ENCODE measurements at places on chromosomes 16 and 17. TPM values are rescaled to one million over a fixed set of nuclear protein-coding genes. Genes with fewer than 3 reads are reported as not detected.

OR4D1 gene
- total RNA-seq, result 0.05 TPM

CCDC78 gene
- 18.2 TPM for total RNA-seq

SLC52A1 gene
- total RNA-seq, result 0.54 TPM

LCAT gene
- total RNA-seq, result 14.0 TPM

FHOD1 gene
- 9.3 TPM for total RNA-seq

ZG16 gene
- total RNA-seq, result not detected

SLC38A8 gene
- not detected for total RNA-seq

RAP1GAP2 gene
- 10.0 TPM for total RNA-seq

CARHSP1 gene
- total RNA-seq, result 158 TPM

WIPF2 gene
- 45.9 TPM for total RNA-seq

GGA3 gene
- total RNA-seq, result 61.6 TPM

SDR42E2 gene
- 0.05 TPM for total RNA-seq

EFCAB13 gene
- 7.1 TPM for total RNA-seq

C17orf100 gene
- 2.8 TPM for total RNA-seq

ELMO3 gene
- total RNA-seq, result 2.0 TPM

SOST gene
- not detected for total RNA-seq

WFIKKN1 gene
- total RNA-seq, result 2.0 TPM

MPG gene
- total RNA-seq, result 85.7 TPM

ADAD2 gene
- not detected for total RNA-seq

C16orf95 gene
- 6.0 TPM for total RNA-seq

NHLRC4 gene
- total RNA-seq, result 4.0 TPM

CLDN6 gene
- total RNA-seq, result 1.2 TPM

INO80E gene
- 104 TPM for total RNA-seq

GGT6 gene
- total RNA-seq, result not detected

KRTAP1-1 gene
- not detected for total RNA-seq

CXCL16 gene
- total RNA-seq, result 5.3 TPM

HES7 gene
- total RNA-seq, result 4.0 TPM

TBC1D26 gene
- total RNA-seq, result 0.05 TPM

KRT23 gene
- not detected for total RNA-seq

PYY gene
- total RNA-seq, result not detected

PDE6G gene
- 0.85 TPM for total RNA-seq

PHKG2 gene
- 43.1 TPM for total RNA-seq

DRC3 gene
- total RNA-seq, result 3.6 TPM

FOXC2 gene
- total RNA-seq, result 14.9 TPM

LIMD2 gene
- total RNA-seq, result 15.3 TPM

SLC5A2 gene
- total RNA-seq, result 0.15 TPM

TAT gene
- total RNA-seq, result 0.49 TPM

SLC6A2 gene
- total RNA-seq, result 0.10 TPM

TEN1 gene
- 41.3 TPM for total RNA-seq

SETD1A gene
- total RNA-seq, result 38.7 TPM
